ENCODE measurements at places on chromosomes 7 and 10.
A peak's percentile ranks its signal among the peaks of the same experiment; 100 is the strongest.

GRCh38 chr10:2798336-2799022 lies 268.9 kb upstream of the PFKP start:
- DNase-seq: no peak

DNA sequence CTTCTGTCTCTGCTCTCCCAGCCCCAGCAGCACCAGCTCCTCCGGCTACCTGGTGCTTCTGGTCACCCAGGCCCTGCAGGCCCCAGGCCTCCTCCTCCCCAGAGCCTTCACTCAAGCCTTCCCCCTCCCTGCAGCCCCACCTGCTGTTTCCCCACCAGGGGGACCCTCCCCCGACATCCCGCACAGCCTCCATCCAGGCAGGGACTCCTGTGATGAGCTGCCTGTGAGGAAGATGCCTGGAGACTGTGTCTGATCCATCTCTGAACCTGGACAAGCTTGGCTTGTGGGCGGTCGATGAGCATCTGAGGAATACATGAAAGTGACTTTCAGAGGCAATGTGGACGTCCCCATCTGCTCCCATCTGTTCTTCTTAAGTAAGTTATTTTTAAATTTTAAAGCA lies 45.0 kb downstream of the RAMP3 start:
- no peak for DNase-seq

- DNase-seq: no peak
These were observed 161.5 kb upstream of the ZNF804B start for GRCh38 chr7:88597941-88598425.

DNA sequence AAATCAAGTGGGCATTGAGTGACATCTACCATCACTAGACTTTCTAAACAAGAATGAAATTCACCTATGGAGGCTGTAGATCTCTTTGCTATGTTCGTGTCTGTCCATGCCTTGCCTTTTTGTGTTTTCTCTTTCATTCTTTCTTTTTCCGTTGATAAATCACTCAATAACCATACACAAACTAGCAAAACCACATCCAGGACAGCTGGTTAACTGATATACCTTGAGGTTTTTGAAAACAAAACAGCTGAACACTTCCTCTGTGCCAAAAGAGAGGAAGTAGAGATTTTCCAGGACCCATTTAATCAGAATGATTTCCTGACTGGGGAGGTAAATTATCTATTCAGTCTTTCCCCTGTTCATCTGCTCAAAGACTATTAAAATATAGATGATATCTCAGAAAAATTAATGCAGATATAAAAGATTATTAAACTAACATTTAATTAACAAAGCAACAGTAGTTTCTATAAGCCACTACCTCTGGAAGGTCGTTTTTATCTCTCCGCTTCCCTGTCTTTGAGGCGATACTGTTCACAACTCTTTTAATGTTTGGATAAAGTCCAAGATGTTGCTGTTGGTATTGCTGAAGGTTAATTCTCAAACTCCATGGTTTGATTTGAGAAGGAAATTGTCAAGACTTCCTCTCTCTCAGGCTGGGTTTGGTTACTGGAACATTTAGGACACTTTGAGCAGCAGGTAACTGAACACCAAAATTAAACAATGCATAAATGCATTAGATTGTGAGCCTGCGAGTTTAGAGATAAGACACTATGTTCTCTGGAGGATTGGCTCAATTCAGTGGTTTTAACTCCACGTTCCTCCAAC lies 24.4 kb upstream of the C10orf67 start:
- DNase-seq: no peak

DNA sequence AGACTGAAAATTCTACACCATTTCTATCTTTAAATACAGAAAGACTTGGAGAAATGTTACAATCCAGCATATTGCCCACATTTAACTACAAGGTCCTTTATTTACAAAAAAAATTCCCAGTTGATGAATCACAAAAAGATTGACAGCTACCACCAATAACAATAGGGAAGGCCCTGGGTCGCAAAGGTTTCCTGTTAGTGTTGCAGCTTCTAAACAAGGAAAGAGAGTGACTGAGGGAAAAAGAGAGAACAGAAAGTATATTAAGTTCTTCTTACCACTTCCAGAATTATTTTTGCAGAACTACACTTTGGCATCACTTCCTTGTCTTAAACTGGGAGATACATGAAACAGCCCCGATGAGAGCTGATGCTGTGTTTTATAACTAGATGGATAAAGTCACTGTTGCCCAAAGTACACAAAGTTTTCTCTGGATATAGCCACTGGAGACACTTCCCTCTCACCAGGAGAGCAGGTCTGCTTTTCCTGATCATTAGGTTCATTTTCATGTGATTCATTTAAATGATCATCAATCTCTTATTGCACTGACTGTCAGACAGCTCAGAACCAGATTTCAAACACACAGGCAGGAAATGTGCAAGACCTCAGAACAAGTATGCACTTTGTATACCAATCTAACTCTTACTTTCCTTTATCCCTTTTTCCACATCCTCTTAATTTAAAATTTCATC lies 57.0 kb downstream of the SHTN1 start:
- no peak for DNase-seq

DNA sequence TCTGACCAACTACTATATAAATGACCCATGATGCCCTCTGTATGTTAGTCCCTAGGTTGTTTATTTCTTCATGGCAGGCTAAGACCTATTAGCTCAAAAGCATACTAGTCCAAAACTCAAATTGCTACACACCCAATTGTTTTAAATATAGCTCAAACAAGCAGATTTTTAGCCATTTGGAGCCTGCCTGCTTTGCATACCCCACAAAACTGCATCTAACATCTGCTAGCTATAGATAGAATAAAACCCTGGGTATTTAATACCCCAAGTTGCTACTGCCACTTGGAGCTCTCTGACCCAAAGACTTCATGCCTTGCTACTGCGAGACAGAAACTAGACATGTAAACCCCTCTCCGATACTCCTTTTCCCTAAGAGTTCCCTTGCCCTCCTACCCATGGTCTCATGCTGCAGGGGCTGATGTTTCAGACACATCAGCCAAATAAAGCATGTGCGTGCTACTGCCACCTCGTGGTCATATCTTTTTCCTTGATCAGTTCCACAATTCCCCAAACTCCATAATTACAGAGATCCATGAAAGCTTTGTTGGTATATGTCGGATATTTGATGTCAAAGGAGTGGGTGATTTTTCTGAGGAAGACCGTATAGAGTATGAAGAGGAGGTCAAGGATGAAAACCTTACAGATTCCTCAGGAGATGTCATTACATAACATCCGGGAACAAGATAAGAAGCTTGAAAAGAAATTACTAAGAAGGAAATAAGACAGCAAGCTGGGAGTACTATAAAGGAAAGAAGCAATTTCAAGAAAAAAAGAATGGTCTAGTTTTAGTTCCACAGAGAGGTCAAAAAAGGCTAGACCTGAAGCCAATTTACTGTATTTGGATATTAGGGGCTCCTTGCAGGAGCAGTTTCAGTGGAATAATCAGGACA lies 386.6 kb downstream of the SH2D4B start:
- no peak for DNase-seq

DNA sequence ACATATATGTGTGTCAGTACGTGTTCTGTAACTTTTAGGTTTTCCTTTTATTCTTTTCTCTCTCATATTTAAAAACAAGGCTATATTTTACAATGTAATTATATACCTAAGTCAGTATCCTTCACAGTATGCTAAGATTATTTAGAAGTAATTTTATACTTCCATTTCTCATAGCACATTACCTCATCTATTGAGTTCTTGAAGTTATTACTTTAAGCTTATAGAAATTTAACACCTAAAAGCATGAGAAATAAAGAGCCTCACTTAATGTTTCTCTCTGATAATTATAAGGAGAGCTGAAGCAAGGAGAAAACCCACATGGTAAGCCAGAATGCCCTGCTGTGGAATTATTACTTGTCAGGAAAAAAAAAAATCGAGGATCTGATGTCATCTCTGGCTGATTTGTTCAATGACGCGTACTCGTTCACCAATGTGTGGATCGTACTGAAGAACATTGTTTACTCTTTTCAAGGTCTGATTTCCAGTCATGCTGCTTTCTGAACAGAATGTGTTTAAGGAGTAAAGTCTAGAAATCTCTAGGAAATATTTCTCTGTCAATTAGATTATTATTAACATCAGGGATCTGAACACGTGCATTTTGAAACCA lies 21.9 kb downstream of the CACNB2 start:
- no peak for DNase-seq

DNA sequence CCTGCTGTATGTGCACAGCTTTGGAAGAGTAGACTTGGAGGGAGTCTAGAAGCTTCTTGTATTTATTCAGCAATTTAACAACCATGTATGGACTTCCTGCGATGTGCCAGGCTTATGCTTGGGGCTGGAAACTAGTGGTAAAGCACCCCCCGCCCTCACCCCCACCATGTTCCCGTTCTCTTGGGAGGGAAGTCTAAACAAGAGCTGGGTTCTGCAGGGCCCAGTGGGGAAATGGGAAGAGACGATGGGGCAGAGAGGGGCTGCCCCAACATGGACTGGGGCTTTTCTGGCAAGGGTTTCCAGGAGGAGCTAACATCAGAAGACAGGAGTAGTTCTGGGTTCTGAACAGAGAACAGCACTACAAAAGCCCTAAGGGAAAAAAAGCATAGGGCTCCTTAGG lies 8.0 kb downstream of the RASSF4 start:
- no peak for DNase-seq

GRCh38 chr10:93224005-93224779 lies 150.5 kb downstream of the CYP26A1 start:
- DNase-seq: no peak

GRCh38 chr10:34074051-34074450 lies 739.6 kb upstream of the NRP1 start:
- DNase-seq: no peak

DNA sequence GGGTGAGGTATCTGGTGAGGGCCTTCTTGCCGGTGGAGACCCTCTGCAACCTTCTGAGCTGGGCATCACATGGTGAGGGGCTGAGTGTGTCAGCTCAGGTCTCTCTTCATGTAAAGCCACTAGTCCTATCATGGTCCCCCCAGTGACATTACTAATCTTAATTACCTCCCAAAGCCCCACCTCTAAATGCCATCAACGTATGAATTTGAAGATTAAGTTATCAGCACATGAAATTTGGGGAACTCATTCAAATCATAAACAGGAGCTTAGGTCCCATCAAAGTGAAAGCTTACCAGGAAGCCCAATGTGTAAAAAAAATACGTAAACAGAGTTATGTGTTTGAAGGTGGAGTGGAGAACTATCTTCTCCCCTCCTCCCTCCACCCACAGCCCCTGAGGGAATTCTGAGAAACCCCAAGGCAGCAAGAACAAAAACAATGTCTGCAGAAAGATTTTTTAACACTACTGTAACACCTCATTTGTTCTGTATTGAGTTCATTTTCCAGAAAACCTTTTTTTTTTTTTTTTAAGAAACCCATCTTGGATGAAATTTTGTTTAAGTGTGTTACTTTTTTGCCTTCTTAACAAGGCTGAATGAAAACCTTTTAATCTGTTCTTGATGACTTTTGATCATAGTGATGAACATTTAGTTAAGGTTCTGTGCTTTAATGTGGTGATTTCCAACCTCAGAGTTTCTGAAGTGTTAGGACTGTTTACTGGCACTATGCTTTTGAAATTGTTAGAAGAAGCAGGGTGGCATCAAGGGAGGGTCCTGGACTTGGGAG lies 19.1 kb upstream of the PCGF5 start:
- no peak for DNase-seq

GRCh38 chr7:55031075-55031474 lies 12.3 kb downstream of the EGFR start:
- DNase-seq: no peak

DNA sequence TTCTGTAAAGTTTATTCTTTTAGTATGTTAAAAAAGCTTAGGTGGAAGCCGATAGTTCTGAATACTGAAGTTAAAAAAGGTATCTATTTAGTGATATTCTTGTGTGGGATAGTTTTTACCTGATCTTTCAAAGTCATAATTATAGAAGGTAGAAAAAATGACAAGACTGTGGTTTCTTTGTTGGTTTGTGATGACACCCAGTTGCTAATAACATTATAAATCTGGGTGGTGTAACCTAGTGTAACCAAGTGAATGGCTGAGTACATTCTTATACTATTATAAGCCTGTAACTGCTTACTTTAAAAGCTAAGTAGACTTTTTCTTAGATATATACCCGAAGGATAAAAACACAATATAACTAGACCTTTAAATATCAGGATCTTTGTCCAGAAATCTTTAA lies 2.3 kb downstream of the CDK13 start:
- no peak for DNase-seq

DNA sequence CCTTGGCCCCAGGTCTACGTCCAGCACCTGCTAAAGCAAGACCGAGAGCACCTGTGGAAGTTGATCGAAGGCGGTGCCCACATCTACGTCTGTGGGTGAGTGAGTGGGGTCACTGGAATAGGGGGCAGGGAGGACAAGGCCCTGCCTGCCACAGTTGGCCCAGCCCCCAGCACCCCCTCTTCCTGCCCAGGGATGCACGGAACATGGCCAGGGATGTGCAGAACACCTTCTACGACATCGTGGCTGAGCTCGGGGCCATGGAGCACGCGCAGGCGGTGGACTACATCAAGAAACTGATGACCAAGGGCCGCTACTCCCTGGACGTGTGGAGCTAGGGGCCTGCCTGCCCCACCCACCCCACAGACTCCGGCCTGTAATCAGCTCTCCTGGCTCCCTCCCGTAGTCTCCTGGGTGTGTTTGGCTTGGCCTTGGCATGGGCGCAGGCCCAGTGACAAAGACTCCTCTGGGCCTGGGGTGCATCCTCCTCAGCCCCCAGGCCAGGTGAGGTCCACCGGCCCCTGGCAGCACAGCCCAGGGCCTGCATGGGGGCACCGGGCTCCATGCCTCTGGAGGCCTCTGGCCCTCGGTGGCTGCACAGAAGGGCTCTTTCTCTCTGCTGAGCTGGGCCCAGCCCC lies 8.1 kb downstream of the TMEM120A start:
- no peak for DNase-seq

- DNase-seq: peak; percentile 6
These were observed at the start of gene IFIT1 for GRCh38 chr10:89391907-89392756. Gene IFIT1 (plus strand): TSS chr10:89392623. CDS start chr10:89392713, 90 bp downstream.

- no peak for DNase-seq
These were observed 3.8 kb upstream of the CH25H start for GRCh38 chr10:89210794-89211425.

DNA sequence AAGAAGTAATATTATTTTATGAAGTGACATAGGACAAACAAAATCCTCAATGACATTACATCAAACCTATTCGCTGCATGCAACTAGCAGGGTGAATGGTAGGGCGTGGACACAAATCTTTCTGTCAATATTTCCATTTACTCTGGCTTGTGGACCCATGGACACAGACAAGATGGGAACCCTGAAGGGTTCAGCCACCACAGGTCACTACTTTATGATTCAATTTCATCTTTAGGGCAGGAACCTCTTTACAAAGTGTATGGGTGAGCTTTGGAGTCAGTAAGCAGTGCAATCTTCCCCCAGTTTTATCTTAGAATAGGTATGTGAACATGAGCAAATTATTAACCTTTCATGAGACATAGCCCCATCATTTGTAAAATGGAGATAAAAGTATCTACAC lies 982.4 kb upstream of the LRRTM3 start:
- no peak for DNase-seq

DNA sequence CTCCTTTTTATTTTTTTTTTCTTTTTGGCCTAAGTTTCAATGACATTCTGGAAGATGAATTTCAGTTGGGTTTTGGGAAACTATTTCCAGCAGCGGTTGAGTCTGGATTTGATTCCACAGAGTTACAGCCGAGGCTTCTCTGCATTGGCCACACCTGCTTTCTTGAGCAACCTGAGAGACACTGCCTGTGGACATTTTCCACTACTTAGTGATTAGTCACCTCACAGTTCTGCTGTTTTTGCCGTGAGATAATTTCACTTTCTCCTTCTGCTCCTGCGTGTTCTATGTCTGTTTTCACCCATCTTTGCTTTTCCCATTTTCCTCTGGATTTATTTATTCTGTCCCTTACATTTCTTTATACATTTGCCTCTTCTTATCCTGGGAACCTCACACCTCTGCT lies 243.0 kb downstream of the BICC1 start:
- DNase-seq: no peak

- DNase-seq: no peak
These were observed 3.0 kb downstream of the SLC12A9 start for GRCh38 chr7:100855515-100855914.

All from stimulated activated CD4-positive, alpha-beta T cell treated with anti-CD3 and anti-CD28 coated beads, Interleukin-12 subunit alpha, Interleukin-12 subunit beta, amount 100 ng/mL, for 24 hours (primary cell).